Caco-2 (cell line): ENCODE measurements at places on chromosomes 1 and 21. TPM values are rescaled to one million over a fixed set of nuclear protein-coding genes. Genes with fewer than 3 reads are reported as not detected.

NRAS gene
- 38.2 and 39.9 TPM in 2 replicates for total RNA-seq

DNA sequence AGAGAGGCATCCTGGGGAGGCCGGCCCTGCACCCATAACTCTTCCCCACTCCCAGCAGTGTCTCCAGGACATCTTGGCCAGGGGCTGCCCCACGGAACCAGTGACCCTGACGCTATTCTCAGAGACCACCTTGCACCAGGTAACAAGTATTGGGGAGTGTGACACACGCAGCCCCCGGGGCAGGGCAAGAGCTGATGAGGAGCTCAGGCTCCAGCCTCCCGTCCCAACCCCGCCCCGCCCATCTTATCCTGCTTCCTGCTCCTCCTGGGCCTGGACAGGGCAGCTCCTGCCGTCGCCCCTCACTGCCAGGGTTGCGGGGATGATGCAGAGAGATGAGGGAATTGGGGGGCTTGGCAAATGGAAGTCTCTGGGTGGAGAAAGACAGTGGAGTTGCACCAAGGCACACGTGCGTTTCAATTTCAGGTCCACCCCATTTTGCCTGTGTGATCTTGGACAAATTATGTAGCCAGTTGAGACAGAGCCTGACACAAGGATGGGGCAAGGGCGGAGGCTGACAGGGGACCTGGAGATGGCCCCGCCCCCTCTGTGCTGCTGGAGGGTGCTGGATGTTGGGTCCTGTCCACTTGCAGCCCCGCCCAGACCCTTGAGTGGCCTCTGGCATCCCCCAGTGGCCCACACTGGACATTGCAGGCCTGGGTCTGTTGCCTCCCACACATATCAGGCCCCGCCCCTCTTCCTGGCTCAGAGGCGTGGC is 10.7 kb downstream of the CLCNKA start:
- H3K4me3 ChIP-seq = no peak overlapping the region
- no peak overlapping the region for H3K27ac ChIP-seq
- peak; percentile 86 for DNase-seq
- no peaks in the 10 kb centered on the region for H3K36me3 ChIP-seq

- no peak for DNase-seq
- peak overlapping the region; percentile 92 for H3K27ac ChIP-seq
- H3K27me3 ChIP-seq = no peaks in the 10 kb centered on the region
- H3K4me1 ChIP-seq = peaks cover 82% of the 10 kb centered on the region
- peaks cover 3% of the 10 kb centered on the region for H3K36me3 ChIP-seq
Observed at GRCh38 chr1:156124557-156125483, 10.3 kb downstream of the LMNA start.

DNA sequence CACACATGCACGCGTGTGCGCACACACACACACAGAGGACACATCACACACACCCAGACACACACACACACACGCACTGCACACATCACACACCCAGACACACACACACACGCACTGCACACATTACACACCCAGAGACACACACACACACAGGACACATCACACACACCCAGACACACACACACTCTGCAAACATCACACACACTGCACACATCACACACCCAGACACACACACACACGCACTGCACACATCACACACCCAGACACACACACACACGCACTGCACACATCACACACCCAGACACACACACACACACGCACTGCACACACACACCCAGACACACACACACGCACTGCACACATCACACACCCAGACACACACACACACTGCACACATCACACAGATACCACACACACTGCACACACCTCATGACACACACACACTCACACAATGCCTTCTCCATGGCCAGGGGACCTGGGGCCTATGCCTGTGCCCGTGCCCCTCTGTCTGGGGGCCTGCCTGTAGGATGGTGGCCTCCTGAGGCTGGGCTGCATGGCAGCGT is 24.4 kb downstream of the CRYAA start:
- peaks cover 18% of the 10 kb centered on the region for H3K4me1 ChIP-seq
- H3K36me3 ChIP-seq = no peaks in the 10 kb centered on the region
- no peaks in the 10 kb centered on the region for H3K27me3 ChIP-seq
- H3K27ac ChIP-seq = no peak overlapping the region
- peak; percentile 1 for DNase-seq

GRCh38 chr1:244096066-244096610 is 45.1 kb downstream of the ZBTB18 start:
- H3K4me3 ChIP-seq = no peak overlapping the region
- H3K4me1 ChIP-seq = no peaks in the 10 kb centered on the region
- H3K27me3 ChIP-seq = no peaks in the 10 kb centered on the region
- no peak overlapping the region for H3K27ac ChIP-seq

DNA sequence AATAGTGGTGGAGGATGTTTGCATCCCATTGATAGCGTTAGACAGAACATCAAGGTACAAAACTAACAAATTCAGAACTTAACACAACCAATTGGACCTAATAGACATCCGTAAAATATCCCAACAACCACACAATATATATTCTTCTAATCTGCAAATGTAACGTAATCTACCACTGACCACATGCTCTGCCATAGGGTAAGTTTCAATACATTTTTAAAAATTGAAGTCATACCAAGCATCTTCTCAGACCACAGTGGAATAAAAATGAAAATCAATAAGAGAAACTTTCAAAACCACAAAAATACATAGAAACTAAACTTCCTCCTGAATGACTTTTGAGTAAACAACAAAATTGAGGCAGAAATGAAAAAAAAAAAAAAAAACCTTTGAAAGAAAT is 1087.5 kb downstream of the KCNT2 start:
- no peaks in the 10 kb centered on the region for H3K4me1 ChIP-seq
- H3K36me3 ChIP-seq = no peaks in the 10 kb centered on the region
- H3K27ac ChIP-seq = no peak overlapping the region
- H3K4me3 ChIP-seq = no peak overlapping the region
- DNase-seq = no peak
